Aorta (tissue), 5 donors: ENCODE measurements at places on chromosomes 1 and 21.

DNA sequence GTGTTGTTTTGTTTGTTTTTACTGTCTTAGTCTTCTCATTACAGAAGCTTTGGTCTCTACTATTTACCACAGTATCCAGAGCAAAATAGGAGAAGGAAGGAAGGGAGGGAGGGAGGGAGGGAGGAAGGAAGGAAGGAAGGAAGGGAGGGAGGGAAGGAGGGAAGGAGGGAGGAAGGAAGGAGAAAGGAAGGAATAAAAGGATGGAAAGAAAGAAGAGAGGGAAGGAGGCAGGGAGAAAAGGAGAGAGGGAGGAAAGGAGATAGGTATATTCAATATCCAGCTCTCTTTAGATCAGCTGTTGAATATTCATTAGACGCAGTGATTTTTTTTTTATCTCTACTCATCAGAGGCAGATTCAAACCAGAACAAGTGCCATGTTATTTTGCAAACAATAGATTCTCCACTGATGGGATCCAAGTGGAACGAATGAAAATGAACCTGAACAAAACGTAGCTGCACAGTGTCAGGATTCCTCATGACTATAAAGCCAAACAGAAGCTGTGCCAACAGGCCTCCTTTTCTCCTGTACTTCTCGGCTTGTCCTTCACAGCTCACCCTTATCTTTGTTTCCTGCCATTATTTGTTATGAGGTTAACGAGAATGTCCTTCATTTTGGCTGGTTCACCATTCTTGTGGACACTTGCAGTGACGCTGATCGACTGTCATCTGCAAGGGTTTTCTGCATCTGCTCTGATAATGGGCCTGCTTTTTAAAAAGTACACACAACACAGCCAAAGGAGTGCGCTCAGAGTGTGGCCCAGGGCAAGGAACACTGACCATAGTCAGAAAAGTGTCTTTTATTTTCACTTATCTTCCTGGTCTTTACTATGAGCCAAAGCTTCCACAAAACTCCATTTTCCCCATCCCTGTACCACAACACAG lies 7.8 kb upstream of the NTPCR start:
- no peak for DNase-seq

DNA sequence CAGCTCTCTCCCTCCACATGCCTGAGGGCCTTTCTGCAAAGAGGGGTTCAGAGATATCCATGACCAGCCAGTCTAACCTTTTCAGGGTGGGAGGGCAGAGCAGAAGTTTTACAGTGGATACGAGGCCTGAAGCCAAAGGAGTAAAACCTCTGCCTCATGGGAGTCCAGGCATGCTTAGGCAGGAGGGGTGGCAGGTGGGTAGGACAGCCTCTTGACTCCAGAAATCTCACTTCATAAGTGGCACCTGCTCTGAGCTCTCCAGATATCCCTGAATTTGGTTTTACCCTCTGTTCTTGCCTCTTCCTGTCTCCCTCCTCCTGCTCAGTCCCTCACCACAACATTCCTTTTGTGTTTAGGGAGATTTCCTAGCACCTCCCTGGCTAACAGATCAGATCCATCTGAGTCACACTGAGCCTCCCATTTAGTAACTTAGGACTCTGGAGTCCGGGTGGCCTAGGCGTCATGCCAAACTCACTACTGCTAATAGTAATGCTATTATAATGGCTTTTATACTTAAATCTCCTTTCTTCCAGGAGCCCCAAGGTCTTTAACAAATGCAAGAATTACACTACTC lies 201.0 kb downstream of the HS2ST1 start:
- no peak for DNase-seq

GRCh38 chr21:27646056-27646455 lies 679.2 kb upstream of the ADAMTS5 start:
- no peak for DNase-seq

DNA sequence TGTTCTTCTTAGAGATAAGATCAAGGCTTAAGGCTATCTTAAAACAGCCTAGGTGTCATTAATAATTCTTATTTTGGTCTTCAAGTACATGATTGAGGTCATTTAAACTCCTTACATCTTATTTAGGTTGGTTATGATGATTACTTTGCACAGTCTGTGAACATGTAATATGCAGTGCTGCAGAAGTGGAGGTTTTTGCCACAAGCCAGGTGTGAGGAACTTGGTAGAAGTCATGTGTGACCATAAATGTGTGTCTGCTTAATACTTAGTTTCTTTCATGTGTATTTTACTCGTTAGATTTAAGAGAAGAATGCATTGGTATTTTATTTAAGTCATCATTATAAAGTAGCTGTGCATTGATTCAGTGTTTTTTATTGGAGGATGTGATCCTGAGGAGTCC lies 10.1 kb downstream of the ATG4C start:
- no peak for DNase-seq

DNA sequence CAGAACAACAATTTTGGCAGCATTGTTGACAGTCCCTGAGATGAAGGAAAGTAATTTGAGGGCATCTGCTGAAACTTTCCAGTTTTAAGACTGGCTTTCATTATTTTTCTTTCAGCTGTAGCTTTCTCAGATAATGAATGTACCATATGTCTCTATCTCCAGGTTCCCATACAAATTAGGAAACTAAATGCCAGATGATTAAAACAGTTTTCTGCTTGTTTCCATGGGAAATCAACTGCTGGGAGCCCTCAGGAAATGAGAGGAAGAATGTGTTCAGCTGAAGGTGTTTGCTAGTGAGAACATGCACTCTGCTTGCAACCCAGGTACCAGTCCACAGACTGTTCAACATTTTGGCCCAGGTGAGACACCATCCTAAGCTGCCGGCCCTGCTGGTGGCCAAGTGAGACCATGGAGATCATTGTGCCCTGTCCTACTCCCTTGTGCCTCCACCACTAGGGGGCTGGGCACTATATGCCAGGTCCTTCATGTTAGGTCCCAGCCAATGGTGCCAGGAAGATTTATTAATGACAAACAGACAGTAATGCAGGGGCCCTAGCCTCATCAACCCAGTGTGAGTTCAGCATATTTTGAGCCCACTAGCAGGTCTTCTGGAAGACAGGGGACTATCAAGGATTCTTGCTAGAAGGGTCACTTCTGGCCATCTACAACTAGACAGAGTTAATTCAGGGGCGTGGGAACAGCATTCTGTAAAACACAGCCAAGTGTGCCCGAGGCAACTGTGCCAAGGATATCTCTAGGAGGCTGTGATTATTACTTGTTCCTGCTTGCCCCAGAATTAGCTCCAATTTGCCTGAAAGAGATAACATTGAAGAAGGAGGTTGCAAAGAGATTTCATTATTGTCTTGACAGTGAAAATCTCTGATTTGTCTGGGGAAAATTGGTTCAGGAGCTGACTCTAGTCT lies 17.0 kb upstream of the LRRC8C start:
- no peak for DNase-seq

DNA sequence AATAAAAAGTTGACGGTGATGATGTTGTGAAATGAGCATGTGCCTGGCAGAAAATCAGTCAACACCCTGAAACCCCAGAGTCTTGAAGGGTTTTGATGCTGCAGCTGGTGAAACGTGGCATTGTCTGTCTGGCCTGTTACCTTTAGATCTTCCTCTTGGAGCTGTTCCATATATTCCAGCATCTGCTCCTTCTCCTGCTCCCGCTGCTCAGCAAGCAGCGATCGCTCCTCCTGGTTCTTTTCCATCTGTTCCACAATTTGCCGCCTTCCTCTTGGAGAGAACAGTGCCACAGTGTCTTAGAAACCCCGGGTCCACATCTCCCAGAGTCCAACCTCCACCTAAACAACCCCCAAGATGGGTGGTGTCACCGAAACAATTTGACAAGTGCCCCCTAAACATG lies 15.7 kb downstream of the CFAP45 start:
- DNase-seq, result no peak

DNA sequence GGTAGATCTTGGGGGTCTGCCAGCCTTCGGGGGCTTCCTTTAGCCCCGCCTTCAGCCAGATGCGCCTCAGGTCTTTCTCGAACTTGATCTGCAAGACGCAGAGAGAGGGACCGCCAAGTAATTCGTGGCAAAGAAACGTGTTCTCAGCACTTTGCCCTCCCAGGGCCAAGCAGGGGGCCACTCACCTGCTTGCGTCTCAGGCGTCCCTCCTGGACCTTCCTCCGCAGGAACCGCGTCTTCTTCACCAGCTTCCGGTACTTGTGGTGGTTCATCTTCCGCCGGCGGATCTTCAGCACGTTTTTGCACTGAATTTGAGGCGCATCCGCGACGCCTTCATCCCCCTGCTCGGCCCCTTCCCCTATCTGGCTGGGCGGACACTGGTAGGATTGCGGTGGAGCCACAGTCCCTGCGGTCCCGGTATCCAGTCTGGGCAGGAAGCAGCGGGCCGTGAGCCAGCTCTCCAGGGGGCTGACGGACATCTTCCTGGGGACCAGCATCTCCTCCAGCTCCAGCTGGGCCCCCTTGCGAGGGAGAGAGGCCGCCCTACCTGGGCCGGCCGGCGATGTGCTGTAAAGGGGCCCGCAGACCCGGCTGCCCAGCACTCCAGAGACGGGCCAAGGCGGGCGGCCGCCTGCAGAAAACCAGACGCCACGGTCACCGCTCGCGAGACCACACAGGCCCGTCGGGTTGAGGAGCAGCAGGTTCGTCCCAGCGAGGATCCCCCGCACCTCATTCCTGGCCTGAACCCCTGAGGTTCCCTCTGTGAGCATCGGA lies 1.0 kb downstream of the AURKAIP1 start:
- no peak for DNase-seq

- no peak for DNase-seq
These were observed 152.0 kb upstream of the HMCN1 start for GRCh38 chr1:185581961-185582725.

- DNase-seq, result no peak
These were observed 46.2 kb downstream of the CDC7 start for GRCh38 chr1:91546876-91547275.

- DNase-seq, result no peak
These were observed 18.1 kb upstream of the PCP4 start for GRCh38 chr21:39849014-39849655.

DNA sequence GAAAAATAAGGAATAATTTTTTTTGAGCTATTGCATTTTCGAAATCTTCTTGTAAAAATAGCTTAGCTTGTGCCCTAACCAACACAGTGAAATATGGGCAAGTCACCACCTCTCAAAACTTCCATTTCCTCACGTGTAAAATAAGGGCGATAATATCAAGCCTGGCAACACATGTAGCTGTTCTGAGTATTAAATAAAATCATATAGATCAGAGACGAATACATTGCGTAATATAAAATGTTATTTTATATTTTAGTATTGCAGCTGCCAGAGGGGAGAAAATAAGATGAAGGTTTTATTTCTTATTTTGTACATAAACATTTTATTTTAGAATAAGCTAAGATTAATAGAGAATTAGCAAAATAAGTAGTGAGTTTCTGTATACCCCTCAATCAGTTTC lies 85.9 kb downstream of the C21orf91 start:
- no peak for DNase-seq

GRCh38 chr1:17419626-17420328 lies 19.7 kb downstream of the RCC2 start:
- DNase-seq, result peak; percentile 91

GRCh38 chr1:112904831-112905261 lies 51.1 kb downstream of the SLC16A1 start:
- no peak for DNase-seq

- DNase-seq, result no peak
These were observed 341.2 kb downstream of the HHAT start for GRCh38 chr1:210669951-210670350.

GRCh38 chr1:152870831-152871730 lies 7.0 kb upstream of the SMCP start:
- DNase-seq, result no peak

DNA sequence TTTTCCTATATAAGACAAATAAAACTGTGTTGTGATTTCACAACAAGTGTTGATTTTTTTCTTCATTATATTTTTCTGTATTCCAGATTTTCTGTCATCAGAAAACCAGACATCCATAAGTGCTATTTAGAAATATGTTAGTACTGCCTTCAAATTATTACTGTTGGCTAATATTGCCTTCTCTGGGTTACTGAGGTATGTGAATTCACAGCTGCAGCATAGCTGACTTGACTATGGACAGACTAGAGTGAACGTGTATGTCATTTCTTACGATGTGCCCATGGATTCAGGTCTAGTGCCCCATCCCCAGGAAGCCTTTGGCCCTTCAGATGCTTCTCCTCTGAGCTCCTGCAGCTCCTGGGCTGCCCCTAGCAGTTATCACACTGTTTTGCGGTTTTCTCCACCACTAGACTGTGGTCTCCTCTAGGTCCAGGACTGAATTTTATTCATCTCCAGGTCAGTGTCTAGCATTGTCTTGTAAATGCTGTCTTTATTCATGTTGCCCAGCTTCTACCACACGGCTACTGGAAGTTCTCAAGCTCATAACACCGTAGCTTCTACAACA lies 118.5 kb downstream of the FGGY start:
- DNase-seq, result no peak

GRCh38 chr1:1034439-1034781 lies 14.5 kb downstream of the AGRN start:
- DNase-seq, result no peak

DNA sequence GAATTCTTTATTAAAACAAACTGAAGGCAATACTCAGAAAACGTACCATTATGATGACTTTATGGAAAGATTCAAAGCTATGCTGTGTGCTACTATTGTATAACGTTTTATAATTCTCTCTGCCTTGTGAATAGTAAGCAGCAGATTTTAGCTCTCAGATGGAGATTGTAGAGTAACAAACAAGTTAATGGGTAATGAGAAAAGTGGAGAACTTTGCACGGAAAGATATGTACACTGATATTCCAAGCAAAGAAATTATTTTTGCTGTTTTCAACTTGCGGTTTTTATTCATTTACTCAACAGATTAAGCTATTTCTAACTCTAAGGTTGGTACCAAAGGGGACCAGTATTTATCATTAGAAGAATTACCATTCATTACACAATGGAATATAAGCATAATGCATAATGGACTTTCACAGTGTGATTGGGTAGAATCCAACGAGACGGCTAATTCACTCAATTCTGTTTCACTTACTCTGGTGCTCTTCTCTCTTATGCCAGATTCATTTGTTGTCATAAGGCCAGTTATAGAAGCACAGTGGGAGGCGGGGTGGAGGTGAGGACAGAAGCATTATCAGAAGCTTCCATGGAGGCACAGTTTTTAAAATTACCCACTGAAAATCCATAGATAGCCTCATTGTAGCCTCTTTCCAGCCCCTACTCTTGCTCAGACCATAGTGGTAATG lies 38.6 kb downstream of the ATP1B1 start:
- no peak for DNase-seq

GRCh38 chr1:96370757-96371156 lies 350.8 kb upstream of the PTBP2 start:
- no peak for DNase-seq

- no peak for DNase-seq
These were observed at the start of gene TTC22 for GRCh38 chr1:54800899-54801759. Gene TTC22, minus strand, starts transcription at chr1:54801323. Its CDS starts 160 bp downstream, at chr1:54801163.

DNA sequence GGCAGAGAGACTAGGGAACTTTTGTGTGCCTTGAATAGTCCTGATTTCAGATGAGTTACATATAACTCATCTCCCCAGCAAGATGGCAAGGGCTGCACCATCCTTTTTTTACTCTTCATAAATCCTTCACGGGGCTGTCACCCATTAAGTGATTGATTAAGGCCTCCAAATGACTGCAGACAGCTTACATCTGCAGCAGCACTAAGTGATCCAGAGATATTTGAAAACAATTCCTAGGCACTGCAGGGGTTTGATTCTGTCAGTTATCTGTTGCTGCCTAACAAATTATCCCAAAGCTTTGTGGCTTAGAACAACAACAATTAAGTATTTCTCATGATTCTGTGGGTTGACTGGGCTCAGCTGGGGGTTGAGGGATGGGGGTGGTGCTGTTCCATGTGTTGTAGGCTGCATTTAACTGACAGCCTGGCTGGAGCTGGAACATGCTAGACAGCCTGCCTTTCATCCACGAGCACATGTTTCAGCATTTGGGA lies 19.3 kb downstream of the TEX38 start:
- DNase-seq, result no peak
